ENCODE measurements at places on chromosomes 3 and 15.
A peak's percentile ranks its signal among the peaks of the same experiment; 100 is the strongest.

DNA sequence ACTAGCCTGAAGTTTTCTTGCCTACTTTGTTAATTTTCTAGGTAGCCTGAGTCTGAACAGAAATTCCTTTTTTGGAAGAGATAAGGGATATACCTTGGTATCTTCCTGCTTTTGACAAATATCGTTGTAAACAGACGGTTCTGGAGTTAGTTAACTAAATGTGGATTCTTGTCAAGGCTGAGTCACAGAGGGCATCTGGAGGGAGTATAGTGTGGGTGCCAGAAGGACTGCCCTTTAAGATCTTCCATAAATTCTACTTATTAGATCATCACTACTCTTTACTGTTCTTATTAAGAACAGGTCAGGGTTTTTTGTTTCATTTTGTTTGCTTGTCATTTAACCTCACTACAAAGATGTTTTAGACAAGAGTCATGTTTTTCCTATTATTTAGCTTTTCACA is 125.3 kb upstream of the SKOR1 start:
- no peak for DNase-seq

DNA sequence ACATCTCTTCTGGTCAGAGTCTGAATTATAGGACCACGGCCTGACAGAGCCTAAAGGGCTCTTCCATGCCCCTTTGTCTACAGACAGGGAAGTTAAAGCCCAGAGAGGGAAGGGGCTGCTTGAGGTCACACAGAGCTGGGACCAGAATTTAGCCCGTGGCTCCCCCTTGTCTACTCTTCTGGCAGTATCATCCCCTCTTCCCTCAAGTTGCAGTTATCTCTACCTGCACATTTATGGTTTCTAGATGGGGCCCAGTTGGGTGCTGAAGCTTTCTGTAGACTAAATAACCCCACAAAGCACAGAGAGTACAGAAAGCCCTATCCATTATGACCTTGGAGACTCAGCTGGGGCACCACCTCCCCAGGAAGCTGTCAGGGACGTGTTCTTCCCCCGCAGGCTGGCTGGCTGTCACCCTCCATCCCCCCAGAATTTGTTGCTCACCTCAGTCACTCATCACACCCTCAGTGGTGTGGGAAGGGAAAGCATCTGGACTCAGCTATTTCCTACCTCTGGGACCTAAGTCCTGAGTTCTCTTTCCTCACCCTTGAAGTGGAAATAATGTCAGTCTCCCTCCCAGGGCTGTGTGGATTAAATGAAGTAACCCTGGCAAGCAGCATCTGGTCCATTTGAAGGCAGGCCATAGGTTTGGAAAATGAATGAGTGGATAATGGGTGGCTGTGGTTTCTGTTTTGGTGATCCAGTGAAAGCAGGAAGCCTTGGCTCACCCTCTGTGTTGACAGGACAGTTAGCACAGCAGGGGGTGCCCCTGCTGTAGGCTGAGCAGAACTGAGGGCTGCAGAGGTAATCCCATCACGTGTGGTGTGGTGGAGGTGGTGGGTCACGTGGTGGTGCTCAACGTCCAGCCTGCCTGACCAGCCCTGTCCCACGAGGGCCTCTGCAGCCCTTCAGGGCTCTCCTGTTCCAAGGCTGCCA is 16.3 kb downstream of the ACOX2 start:
- peak; percentile 64 for DNase-seq

GRCh38 chr3:126053513-126053912 is 30.4 kb downstream of the SLC41A3 start:
- DNase-seq, result no peak

DNA sequence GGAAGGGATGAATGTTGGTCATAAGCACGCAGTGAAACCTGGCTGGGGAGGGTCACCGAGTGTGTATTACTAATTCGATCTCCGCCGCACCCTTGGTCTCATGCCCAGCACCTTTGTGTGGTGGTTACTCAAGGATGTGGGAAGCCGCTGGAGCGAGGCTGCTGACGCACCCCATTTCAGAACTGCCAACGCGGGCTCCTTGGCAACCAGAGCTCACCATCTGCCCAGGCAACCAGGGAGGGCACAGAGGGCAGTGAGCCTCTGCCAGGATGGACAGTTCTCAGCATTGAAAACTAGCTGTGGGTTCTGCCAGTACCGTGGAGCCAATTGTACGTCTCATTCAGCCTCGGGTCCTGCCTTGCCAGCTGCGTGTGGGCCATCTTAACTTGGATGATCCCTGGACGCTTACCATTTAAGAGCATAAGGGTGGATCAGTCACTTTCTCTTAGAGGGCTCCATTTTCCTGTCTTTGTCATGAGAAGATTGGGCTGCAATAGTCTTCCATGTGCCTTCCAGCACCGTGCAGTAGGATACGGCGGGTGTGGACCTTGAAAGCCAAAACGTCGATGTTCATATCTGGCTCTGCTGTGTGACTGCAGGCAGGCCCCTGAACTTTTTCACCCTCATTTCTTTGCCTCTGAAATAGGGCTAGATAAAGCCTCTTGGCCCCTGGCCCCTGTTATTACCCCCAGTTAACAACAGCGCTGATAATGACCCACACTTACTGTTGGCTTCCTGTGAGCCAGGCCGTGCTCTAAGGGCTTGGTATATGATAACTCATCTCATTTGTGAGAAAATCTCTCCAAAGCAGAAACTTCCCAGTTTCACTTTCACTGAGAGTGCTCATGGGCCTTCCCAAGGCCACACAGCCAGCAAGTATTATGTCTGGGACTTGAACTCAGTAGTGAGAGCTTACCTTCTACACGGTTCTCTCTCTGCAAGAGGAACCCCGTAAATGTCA is 238.8 kb downstream of the OPA1 start:
- no peak for DNase-seq

DNA sequence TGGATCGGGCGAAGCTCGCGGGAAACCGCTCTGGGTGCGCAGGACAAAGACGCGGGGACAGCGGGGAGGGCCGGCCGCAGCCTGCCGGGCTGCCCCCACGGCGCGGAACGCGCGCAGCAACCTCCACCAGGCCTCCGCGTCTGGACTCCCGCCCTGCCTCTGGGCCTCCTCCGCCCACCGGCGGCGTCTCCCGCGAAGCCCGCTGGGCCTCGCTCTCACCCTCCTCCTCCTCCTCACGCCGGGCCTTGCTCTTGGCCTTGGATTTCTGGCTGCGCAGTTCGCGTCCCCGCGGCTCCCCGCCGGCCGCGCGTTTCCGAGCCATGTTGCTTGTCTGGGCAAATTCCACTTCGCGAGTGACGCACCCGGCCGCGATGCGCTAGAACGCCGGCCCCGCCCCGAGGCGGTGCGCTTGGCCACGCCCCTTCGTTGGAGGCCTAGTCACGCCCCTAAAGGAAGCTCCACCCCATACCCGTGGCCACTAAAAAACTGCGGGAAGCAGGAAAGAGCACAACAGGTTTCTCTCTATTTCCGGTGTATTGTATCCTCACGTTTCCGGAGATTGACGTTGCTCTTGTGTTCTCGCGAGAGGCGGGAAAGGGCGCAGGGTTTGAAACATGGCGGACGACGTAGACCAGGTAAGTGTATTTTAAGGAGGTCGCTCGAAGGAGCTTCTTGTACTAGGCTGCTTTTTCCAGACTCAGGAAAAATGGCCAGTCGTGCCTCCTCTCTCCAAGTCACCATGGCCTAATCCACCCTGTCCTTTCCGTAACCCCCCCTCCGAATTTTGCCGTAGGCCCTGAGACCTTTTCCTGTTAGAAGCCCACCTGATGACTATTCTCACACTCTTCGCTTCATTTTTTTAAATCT is at the start of the genes LSM3 and XPC:
TSS of gene LSM3 (plus strand) at position 571 of the 867 bp plus-strand sequence. CDS start at position 615, 44 bp downstream.
TSS of gene XPC (minus strand) at position 355 of the 867 bp plus-strand sequence. CDS start at position 322, 33 bp downstream.
- DNase-seq, result peak; percentile 87

- DNase-seq, result no peak
Observed at GRCh38 chr15:67593562-67593961, 51.1 kb downstream of the MAP2K5 start.

DNA sequence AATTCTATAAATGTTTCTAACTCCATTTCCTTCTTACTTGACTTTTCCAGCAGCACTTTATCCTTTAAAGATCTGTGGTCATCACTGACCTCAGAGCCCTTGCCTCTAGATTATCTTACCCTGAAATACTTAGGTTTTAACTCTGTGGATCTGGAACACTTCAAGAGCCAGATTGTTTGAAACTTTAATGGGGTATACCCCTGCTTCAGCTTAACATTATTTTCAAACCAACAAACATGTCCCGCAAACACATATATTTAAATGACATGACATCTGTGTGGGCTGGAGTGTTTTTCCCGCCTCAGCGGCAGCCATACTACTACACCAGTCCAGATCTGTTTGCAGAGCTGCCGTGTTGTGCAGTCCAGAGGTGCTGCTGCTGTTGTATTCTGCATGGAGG is 252.0 kb upstream of the TPM1 start:
- DNase-seq, result no peak

DNA sequence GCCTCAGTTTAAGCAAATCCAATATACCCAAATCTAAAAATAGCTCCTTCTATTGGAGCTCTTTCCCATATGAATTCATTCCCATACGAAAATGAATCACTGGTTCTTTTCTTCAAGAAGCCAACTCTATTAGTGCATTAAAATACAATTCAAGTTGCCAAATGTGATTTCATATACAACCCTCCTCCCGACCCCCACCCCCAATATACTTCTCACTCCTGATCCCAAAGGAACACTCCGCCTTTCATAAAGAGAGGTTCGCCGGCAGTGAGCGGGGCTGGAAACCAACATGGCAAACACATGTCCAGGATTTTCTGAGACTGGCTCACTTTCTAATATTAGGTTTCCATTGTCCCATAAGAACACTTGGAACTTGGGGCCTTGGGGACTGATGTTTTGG is 48.5 kb downstream of the MAGEF1 start:
- DNase-seq, result no peak

DNA sequence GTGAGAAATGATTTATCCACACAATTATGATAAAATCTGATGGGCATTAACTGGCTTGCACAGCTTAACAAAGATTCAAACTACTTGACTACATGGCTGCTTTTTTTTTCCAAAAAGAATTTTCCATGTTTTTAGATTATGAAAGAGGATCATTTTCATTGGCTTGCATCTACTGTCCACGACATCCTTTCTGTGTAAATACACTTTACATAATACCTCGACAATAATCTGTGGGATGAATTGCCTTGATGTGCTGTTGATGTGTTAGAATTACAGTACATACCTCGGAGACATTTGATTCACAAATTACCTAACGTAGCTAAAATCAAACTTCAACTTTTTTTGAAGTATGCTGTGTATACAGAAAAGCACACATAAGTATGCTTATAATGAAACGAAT is 104.4 kb downstream of the PPP2R3A start:
- DNase-seq, result no peak

- DNase-seq, result no peak
Observed at GRCh38 chr3:79586232-79586631, 181.6 kb downstream of the ROBO1 start.

- DNase-seq, result no peak
Observed at GRCh38 chr3:146072824-146073223, 88.2 kb downstream of the PLOD2 start.

DNA sequence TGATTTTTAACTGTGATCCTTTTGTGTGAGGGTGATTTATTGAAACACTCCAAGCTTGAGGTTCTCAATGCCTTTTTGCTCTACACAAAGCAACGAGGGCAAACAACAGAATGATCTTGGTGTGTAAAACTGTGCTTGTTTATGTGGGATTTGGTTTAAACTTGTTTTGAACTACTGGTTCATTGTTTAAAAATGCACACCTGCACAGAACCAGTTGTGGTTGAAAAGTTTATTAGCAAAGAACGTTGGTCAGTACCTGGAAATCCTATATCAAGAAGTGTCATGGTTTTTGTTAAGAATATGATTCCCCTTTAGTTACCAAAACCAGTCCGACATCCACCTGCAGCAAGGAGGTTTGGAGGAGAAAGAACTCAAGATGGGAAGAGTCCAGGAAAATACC is 239.4 kb downstream of the WNT5A start:
- DNase-seq, result no peak

DNA sequence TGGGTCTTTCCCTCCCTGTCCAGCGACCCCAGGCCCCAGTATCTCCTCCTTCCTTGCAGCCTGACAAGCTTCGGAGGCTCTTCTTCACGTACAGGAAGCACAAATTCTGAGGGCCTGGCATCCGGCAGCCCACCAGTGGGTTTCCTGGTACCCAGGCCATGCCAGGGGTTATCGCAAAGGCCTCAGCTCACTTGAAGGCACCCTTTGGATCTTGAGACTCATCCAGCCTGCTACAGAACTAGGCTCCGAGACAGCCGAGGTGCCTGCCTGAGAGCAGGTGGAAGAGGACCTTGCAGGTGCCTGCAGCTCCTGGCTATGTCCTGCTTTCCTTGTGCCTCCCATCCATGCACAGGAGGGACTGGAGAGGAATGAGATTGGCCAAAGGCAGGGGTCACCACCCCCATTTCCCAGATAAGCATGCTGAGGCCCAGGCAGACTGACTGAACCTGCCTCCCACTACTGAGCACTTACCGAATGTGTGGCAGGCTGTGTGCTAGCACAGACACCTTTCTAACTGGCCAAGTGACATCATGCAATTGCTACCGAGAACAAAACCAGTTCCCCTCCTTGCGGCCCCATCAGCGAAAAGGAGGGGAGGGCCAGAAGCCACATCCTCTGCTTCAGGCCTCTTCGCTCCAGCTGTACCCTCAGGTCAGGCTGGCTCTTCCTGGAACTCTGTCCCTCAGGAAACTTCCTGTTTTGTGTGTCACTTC is 11.2 kb downstream of the SH2D7 start:
- no peak for DNase-seq

DNA sequence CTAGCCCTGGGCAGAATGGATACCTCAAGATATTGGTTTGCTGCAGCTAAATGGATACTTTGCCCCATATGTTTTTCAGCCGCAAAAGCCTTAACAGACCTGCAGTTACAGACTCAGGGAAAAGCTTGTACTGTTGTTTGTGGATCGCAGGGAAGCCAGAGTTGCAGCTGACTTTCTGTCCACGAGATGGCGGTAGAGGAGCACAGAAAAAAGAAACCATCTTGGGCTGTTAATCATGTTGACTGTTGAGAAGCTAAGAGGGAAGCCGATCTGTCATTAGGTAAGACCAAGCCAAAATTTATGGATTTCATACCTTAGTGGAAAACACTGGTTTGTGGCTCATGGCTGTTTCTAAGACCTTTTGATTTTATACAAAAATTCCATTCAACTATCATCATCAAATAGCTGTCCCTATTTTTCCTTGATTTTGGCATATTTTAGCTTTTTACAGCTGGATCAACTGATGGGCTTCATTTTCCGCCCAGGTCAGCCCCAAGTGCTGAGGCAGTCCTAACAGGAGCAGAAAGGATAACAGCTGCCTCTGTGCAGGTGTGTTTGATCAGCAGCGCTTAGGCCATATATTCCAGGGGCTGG is 205.7 kb upstream of the ZPLD1 start:
- DNase-seq, result peak; percentile 80

DNA sequence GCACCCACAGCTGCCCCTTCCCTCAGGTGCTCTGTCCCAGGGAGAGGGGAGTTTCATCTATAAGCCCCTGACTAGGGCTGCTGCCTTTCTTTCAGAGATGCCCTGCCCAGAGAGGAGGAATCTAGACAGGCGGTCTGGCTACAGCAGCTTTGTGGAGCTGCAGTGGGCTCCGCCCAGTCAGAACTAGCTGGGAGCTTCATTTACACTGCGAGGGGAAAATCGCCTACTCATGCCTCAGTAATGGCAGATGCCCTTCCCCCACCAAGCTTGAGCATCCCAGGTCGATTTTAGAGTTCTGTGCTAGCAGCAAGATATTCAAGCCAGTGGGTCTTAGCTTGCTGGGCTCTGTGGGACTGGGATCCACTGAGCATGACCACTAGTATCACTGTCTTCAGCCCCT is 181.2 kb upstream of the RARB start:
- no peak for DNase-seq

- no peak for DNase-seq
Observed at GRCh38 chr3:165191491-165191890, 4.7 kb downstream of the SLITRK3 start.

GRCh38 chr15:25508369-25509002 is 69.7 kb upstream of the UBE3A start:
- DNase-seq, result peak; percentile 51

- no peak for DNase-seq
Observed at GRCh38 chr15:71571641-71572040, 238.7 kb upstream of the NR2E3 start.
